Karpas-422 (cell line): ENCODE measurements at places on chromosomes 2 and 18.

GRCh38 chr2:232592772-232593395 is 40.5 kb upstream of the EFHD1 start:
- no peak for DNase-seq

- DNase-seq, result no peak
These were observed 292.4 kb upstream of the SETBP1 start for GRCh38 chr18:44388329-44388728.

GRCh38 chr2:29063646-29064345 is 10.5 kb downstream of the PCARE start:
- DNase-seq, result no peak

DNA sequence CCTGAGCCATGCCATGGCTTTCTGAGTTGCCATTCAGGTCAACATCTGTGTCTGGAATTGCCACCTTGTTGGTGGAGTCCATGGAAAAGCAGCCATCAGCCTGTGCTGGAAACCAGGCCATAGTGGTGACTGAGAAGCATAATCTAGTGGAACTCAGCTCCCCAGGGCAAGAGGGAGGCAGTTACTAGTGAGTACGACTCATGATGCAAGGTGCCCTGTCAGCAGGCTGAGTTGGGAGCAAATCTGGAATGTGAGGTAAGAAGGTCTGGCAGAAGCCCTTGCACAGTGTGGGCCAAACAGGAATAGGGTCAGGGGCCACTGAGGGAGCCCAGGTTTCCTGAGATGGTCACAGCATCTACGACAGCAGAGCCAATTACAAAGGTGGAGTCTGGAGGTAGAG is 37.1 kb downstream of the SULT1C2 start:
- no peak for DNase-seq

- no peak for DNase-seq
These were observed 46.3 kb downstream of the RTTN start for GRCh38 chr18:70158992-70159717.

GRCh38 chr2:173984866-173985604 is 19.9 kb upstream of the SP3 start:
- DNase-seq, result no peak

DNA sequence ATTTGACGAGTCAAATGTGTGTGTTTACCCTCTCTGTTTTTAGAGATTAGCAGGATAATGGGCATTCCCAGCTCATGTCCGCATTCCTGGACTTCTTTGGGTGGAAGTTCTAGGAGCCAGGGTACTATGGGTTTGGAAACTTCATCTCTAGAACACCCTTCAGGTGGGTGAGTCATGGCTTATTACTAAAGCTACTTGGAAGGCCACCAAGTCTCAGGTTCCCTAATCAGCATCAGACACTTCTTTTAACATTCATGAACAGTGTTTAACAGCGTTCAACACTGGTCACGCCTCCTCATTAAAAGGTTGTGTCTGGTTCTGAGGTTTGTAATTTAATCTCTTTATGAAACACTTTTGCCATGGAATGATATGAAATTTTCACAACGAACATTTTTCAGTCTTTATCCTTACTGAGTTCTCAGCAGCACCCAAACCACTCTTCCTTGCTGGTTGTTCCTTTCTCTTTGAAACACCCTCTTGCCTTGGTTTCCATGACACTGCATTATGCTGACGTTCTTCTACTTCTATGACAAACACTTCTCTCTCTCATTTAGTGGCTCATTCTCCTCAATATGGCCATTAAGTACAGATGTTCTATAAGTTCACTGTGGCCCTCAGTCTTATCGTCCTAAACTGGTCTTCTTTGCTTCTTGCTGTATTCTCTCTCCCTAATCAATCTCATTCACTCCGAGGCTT is 49.3 kb downstream of the MMADHC start:
- DNase-seq, result no peak

- DNase-seq, result no peak
These were observed 25.9 kb downstream of the GIGYF2 start for GRCh38 chr2:232723027-232723426.
